Muscle of leg (tissue), 16 donors: ENCODE measurements at places on chromosomes 4 and X. TPM values are rescaled to one million over a fixed set of nuclear protein-coding genes. Genes with fewer than 3 reads are reported as not detected.

- no peak for DNase-seq
These were observed 9.9 kb upstream of the SMIM10L2A start for GRCh38 chrX:135411893-135412292.

DNA sequence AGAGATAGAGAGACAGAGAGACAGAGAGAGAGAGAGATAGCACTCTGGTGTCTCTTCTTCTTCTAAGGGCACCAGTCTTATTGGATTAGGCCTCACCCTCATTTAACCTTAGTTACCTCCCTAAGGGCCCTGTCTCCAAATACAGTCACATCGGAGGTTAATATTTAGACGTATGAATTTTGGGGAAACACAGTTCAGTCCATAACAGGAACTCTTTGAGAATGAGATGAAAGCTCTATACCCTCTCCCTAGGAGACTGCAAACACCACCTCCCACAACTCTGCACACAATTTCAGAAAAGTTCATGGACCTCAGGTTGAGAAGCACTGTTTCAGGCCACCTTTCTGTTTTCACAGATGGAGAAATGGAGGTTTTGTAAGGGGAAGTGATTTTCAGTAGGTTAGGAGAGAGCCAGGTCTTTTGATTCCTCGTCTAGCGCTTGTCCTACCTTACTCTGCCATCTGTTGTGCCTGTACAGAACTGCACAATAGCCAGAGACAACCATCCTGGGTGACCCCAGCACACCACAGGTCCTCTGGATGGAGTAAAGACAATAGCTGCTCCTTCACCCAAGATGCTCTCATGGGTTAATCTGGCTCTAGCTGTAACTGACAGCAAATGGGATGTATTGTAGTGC, 16.9 kb upstream of the LOC101059915 start:
- DNase-seq: no peak

The TMPRSS11A gene
- not detected for total RNA-seq

- DNase-seq: no peak
These were observed 52.6 kb downstream of the CPZ start for GRCh38 chr4:8644966-8645752.

The MAGEA1 gene
- total RNA-seq: not detected

DNA sequence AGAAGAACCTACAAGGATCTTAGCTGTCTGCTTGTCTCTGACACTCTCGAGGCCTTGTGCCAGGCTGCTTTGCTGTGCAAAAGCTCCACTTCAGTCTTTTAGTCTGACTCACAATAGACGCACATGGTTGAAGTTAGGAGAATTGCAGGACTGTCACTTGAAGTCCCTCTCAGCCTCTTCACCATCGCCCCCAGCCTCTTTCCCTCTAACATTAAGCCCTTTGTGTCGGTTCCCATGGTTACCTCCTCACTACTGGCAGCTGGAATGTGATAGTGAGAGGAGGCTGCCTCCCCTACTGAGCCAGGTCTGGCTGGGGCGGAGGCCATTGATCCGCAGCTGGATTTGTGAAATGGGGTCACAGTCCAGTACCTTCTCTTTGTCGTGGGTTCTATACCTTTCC, 201.8 kb downstream of the SOWAHB start:
- DNase-seq: no peak

The DCUN1D4 gene
- total RNA-seq: 18.5 TPM

- DNase-seq: peak; percentile 48
These were observed 28.5 kb downstream of the TRIM2 start for GRCh38 chr4:153232768-153233167.

- no peak for DNase-seq
These were observed 290.9 kb upstream of the TACR3 start for GRCh38 chr4:104010722-104011121.

- peak; percentile 48 for DNase-seq
These were observed 600 bp downstream of the BEX4 start for GRCh38 chrX:103215425-103215991.

GRCh38 chr4:134627366-134627765, 425.8 kb upstream of the PABPC4L start:
- no peak for DNase-seq

GRCh38 chr4:41426539-41426938, 111.4 kb upstream of the LIMCH1 start:
- no peak for DNase-seq

GRCh38 chr4:14827111-14827510, 175.2 kb upstream of the CPEB2 start:
- peak; percentile 7 for DNase-seq

The MED28 gene
- total RNA-seq: 15.5 TPM

The XG gene
- 3.7 TPM for total RNA-seq

The GAGE12H gene
- not detected for total RNA-seq

DNA sequence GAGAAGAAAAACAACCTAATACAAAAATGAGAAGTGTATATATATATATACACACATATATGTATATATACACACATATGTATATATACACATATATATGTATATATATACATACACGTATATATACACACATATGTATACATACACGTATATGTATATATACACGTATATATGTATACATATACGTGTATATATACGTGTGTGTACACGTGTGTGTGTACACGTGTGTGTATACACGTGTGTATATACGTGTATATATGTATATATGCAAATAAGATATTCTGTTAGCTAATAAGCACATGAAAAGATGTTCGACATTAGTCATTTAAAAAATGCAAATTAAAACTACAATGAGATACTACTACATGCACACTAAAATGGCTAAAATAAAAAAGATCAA, 92.7 kb upstream of the MAGEA10 start:
- DNase-seq: no peak
